ENCODE measurements at places on chromosomes 5 and 9.
A peak's percentile ranks its signal among the peaks of the same experiment; 100 is the strongest.

DNA sequence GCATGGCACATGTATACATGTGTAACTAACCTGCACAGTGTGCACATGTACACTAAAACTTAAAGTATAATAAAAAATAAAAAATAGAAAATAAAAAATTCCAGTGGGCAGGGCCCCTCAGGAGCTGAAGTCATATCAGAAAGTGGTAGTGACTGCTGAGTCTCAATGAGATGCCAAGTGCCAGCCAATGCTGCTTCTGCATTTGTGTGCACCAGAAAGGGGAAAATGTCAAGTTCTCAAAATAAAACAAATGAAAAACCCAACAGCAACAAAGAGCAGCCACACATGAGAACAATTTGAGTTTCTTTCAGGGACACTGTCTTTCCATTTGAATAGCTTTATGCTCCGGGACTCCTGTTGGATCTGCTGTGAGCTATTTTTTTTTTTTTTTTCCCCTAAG is 117.2 kb upstream of the CCDC112 start:
- no peak for DNase-seq

DNA sequence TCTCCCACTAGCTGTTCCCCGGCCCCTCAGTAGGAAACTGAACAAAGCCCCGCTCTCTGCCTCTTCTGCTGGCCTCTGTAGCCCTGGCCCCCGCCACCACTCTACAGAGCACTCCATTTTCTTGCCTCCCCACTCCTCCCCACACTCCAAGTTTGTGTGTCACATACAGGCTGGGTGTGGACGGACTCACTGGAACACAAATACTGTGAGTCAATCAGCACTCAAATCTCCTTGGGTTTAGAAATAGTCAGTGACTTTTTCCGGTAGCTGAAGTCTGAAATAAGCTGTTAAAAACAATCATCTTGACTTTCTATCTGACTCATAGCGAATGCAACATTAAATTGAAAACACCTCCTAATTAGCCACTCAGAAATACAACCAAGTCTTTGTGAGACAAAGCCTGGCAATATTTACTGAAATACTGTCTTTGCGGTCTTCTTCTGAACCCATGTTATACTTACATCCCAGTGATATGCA is 122.5 kb downstream of the LHFPL2 start:
- DNase-seq, result no peak

- no peak for DNase-seq
These were observed 90.5 kb downstream of the RASEF start for GRCh38 chr9:82972446-82972845.

DNA sequence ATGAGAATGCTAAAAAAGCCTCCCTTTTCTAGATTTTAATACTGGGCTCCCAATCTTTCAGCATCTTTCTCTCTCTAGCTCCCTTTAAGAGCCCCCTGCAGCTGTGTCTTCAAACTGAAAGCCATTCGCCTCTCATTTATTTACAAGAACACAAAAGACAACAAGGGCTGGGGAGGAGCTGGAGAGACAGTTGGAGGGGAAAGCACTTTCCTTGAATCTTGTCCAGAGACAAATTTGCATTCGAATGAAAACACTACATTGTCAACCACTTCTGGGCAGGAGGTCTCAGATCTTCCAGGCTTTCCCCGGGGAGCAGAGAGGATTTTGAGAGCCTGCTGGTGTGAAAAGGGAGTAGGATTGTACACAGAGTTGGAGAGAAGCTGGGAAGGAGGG is 518.3 kb downstream of the CTNND2 start:
- no peak for DNase-seq

DNA sequence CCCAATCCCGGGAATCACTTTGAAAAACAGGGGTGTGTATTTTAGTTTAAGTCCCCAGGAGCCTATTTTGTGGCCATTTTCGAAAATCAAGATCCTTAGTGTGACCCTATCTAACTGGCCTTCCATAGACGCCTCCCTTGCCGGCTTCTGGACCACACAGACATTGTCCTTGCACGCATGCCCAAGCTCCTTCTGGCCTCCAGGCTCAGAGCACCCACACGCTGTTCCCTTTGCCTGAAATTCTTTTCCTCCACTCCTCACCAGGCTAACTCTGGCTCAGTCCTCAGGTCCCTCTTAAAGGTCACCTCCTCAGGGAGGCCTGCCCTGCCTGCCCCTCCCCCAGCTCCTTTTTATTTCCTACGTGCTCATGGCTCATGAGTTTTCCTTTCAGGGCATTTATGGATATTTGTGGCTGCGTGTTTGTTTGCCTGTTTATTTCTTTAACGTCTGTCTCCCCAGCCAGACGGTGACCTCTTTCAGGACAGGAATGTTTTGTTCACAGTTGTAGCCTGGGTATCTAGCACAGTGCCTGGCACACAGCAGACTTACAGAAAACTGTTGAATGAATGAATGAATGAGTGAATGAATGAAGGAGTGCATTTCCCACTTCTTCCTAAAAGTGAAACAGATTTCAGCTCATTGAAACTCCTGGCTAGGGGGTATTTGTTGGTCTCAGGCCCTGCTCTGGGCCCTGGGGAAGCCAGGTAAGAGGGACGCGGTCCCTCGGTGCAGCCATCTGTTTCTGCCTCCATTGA is 79.1 kb upstream of the IER5L start:
- DNase-seq, result no peak

GRCh38 chr9:121312169-121312568 is 44.2 kb downstream of the GSN start:
- no peak for DNase-seq

DNA sequence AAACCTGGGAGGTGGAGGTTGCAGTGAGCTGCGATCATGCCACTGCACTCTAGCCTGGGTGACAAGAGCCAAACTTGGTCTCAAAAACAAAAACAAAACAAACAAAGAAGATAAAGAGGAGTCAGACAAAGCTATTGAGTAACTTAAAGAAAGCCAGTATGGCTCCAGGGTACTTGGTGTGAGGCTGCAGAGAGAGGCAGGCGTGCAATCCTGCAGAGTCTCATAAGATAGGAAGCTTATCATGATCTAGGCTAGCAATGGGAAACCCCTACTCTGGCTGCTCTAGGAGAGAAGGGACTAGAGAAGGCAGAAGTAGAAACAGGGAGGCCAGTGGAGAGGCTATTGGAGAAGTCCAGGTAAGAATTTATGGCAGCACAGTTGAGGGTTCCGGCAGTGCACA is 42.0 kb downstream of the ARRDC3 start:
- DNase-seq, result no peak

- peak; percentile 82 for DNase-seq
These were observed 800 bp upstream of the KCNN2 start for GRCh38 chr5:114360816-114361723.

GRCh38 chr9:134267881-134268724 is 58.2 kb upstream of the RXRA start:
- no peak for DNase-seq

GRCh38 chr5:2752059-2752820 is 763 bp upstream of the IRX2 start:
- no peak for DNase-seq

DNA sequence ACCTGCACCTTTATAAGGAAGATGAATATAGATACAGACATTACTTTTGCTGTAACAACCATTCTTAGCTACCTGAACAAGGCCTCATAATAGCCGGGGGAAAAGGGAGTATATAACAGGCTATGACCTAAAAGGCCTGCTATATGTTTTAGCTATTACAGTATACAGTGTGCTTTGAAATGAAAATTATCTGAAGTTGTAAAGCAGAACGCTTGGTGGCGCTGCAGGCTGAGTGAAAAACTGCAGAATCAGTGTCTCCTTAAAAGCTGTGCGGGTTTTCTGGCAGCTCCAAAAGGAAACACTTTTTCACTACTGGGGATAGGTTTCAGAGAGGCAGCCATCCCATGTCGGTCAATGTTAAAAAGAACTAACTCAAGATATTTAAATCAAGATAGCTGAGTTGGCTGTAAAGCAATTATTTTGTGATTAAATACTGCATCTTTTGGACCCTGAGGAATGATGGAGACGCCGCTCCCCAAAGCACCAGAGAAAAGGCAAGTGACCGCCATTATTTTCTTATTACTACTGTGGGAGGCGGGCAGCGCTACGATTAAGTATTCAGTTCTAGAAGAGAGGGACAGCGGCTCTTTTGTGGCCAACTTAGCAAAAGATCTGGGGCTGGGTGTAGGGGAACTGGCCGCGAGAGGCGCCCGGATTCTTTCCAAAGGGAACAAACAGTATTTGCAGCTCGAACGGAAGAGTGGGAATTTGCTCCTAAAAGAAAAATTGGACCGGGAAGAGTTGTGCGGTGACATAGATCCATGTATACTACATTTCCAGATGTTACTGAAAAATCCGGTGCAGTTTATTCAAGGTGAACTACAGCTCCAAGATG is 5.9 kb downstream of the PCDHB6 start:
- no peak for DNase-seq

DNA sequence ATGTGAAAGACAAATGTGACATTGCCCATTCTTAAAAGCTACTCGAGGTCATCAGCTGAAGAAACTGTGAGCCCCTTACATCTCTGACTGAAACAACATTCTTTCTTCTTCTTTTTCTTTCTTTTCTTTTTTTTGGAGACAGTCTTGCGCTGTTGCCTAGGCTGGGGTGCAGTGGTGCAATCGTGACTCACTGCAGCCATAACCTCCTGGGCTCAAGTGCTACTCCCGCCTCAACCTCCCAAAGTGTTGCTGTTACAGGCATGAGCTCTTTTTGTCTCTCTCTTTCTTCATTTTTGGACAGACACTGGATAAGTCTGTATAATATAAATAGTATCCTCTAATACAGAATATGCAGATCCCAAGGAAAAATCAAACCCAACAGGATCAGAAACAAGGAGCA is 263.7 kb upstream of the KLF9 start:
- DNase-seq, result no peak

GRCh38 chr5:123367739-123368138 is 55.5 kb downstream of the CEP120 start:
- no peak for DNase-seq

GRCh38 chr9:16103620-16104397 is 551.0 kb downstream of the CCDC171 start:
- no peak for DNase-seq

DNA sequence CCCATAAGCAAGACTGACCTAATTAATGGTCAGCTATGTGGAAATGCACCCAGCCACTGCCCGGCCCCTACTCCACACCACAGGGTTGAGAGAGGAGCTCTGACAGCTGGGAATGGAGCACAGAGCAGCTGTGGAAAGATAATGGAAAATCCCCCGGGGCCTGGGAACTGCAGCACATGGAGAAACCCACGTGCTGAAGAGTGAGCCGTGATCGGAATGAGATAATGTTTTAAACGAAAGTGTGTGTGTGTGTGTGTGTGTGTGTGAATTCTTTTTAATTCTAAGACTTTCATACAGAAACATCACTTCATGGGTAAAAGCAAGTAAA is 13.1 kb upstream of the SLC12A7 start:
- DNase-seq, result no peak

DNA sequence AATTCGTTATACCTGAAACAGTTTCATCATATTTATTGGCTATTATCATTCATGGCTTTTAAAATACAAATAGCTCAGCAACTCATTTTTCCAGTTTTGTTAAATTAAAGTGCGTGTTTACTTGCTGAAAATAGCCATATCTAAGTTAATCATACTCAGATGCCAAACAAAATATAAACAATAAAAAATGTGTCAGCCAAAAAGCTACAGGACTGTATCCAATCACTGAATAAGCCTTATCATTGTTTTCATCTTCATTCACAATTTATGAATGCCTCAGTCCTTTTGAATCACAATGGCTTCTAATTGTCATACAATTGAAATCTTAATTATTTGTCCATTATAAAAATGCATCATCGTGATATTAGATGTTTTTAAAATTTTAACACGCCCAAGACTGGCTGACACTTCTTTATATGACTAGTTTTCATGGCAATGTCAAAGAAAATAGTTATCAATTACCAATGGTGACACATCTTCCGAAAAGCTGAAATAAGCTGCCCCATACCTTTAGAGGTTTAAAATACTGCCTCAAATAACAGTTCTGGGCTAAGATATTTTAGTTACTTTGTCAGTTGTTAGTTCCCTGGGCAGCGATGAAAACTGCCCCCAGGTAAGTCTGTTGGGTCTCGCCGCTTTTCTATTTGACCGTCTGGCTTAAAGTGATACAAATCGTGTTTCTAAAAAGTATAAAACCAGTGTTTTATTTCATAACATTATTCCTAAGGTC is 1.8 kb downstream of the NFIB start:
- no peak for DNase-seq

Measured in D341Med (cell line).